Inflammatory macrophage treated with lipopolysaccharide for 1 hour (primary cell): ENCODE measurements at places on chromosomes 16 and 17.

DNA sequence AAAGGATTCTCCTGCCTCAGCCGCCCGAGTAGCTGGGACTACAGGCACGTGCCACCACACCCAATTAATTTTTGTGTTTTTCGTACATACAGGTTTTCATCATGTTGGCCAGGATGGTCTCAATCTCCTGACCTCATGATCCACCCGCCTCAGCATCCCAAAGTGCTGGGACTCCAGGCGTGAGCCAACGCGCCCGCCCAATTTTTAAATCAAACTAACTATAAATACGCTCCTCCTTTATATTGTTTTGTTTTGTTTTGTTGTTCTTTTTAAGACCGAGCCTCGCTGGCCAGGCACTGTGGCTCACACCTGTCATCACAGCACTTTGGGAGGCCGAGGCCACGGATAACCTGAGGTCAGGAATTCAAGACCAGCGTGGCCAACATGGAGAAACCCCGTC lies 1.9 kb upstream of the UTP6 start:
- no peak for DNase-seq

DNA sequence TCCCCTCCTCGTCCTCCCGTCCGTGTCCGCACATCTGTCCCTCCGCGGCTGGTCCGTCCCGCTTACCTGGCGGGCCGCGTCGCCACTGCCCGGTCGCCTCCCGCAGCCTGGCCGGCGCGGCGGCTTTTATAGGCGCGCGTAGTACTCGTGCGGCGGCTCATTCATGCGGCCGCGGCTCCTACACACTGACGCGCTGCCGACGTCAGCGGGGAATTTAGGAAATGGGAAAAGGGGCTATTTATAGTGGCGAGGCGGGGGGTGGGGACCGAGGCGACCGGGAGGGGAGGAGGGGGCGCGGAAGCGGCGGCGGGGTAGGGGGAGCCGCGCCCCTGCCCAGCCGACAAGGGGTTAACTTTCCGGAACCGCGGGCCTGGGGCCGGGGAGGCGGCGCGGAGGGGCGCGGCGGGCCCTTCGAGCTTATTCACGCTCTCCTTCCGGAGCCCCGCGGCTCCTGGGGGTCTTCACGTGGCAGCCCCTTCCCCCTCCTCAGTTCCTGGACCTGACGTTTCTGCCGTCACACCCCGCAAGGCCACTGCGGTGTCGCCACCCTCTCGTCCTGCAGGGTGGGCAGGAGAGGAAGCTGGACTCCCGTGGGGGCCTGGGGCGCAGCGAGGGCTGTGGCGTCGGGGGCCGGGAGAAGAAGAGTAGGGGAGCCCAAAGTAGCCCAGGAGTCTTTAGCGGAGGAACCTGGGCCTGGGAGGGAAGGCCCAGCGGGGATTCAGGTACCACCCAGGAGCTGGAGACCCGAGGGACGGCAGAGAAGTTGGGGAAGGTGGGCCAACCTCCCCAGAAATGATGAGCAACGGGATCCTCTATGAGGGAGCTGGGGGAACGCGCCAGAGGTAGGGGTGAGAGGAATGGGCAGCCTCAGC lies 3.6 kb upstream of the HIC1 start:
- DNase-seq, result peak; percentile 25

GRCh38 chr17:49925921-49926320 lies 43.1 kb upstream of the DLX4 start:
- no peak for DNase-seq

- DNase-seq, result no peak
Observed at GRCh38 chr17:27343294-27343693, 49.4 kb downstream of the WSB1 start.

DNA sequence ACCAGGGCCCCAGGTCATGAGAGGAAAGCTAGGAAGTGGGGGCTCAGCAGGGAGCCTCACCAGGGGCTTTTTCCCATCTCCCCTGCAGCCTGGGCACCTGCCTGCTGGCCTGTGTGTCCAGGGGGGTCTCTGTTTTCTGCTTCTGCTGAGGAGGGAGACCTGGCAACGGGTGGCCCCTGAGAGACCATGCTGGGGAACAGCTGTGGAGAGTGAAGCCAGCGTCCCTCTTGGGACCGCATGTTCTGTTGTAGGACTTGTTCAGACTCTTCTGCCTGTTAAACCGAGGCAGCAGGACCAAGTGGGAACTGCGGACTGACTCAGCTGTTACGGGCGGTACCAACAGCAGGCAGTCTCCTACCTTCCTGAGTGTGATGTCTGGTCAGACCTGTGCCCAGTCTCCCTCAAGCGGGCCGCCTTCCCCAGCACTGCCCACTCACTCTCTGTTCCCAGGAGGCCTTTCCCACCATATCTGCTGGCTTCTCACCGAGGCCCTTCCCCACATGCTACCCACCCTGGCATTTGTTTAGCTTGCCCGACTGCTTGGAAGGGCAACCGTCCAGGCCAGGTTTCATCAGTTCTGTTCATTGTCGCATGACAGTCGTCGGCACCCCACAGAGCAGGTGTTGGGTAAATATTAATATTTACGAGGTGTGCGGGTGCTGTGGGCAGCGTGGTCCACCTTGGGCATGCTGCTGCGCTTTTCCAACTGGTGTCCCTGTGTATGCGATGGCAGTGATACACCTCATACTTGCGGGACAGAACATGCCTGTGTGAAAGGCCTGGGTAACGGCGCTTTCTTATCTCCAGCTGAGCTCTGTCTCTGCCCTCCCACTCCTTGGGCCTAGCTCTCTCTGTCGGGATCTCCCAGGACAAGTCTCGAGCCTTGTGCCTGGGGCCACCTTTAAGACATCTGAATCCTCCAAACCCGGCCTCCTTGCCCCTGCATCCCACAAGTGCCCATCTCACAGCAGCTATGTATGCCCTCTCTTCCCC lies 69.4 kb downstream of the MPRIP start:
- no peak for DNase-seq

GRCh38 chr17:33888455-33888854 lies 366.6 kb upstream of the CCL2 start:
- no peak for DNase-seq
